ENCODE measurements at places on chromosomes 2 and 18. TPM values are rescaled to one million over a fixed set of nuclear protein-coding genes. Genes with fewer than 3 reads are reported as not detected.

The RTP5 gene
- 0.18 TPM for total RNA-seq

The DTNB gene
- total RNA-seq = 15.2 TPM

The ABCG5 gene
- total RNA-seq = not detected

The NDC80 gene
- 41.6 TPM for total RNA-seq

- DNase-seq = no peak
These were observed 211.6 kb downstream of the SEPTIN10 start for GRCh38 chr2:109402180-109402579.

DNA sequence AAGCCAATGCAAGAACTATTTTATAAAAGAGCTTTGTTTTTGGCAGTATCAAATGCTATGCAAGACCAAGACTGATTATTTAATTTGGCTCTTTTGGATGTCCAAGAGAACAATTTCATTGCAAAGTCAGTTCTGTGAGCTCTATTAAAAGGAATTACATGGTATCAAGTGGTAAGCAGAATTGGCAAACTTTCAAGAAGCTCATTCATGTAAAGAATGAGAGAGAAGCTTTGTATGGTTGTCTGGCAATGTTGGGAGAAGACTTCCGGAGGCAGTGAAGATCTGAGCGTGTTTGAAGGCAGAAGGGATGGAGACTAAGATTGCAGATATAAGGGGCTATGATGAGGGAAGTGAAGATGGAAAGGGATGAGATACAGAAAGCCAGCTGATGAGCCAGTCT, 49.6 kb downstream of the CPS1 start:
- DNase-seq = no peak
